ENCODE measurements at places on chromosomes 7 and 10.

DNA sequence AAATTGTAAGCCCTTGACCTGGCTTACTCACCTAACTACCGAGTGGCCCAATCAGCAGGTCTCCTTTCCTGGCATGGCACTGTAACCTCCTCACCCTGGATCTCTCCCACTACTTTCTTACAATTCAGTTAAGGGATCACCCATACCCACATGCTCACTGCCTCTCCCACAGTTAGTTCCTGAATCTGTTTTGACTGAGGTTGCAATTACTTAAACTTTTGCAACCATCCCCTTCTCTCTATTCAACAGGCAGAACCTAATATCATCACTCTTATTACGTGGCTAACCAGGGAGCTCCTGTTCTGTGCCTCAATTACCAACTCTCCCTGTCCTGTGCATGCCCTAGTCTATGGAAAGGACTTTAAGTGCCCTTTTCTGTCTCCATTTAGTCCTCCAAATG, 84.2 kb upstream of the IKZF1 start:
- H3K27ac ChIP-seq, result no peak overlapping the region
- H3K4me1 ChIP-seq, result no peaks in the 10 kb centered on the region
- DNase-seq, result no peak
- H3K36me3 ChIP-seq, result no peaks in the 10 kb centered on the region
- H3K4me3 ChIP-seq, result no peak overlapping the region

DNA sequence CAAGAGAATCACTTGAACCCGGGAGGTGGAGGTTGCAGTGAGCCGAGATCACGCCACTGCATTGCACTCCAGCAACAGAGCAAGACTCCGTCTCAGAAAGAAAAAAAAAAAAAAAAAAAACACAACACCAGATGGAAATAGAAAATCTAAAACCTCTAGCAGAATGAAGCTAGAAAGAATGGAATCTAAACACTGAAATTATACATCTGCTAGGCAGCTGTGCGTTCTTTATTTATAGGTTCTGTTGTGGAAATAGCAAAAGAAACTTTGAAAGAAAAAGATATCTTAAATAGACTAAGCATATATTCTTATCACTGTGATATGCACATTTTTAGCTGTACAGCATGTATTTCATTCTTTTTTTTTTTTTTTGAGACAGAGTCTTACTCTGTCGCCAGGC, 17.1 kb downstream of the BMPR1A start:
- peaks cover 20% of the 10 kb centered on the region for H3K4me1 ChIP-seq
- no peaks in the 10 kb centered on the region for H3K36me3 ChIP-seq
- DNase-seq, result no peak
- no peak overlapping the region for H3K27ac ChIP-seq
- no peak overlapping the region for H3K4me3 ChIP-seq

- H3K27me3 ChIP-seq, result no peaks in the 10 kb centered on the region
- no peaks in the 10 kb centered on the region for H3K4me1 ChIP-seq
- H3K27ac ChIP-seq, result no peak overlapping the region
- no peaks in the 10 kb centered on the region for H3K36me3 ChIP-seq
- no peak overlapping the region for H3K4me3 ChIP-seq
Observed at GRCh38 chr10:128814782-128815181, 652.3 kb upstream of the MGMT start.

GRCh38 chr10:90171014-90171722, 469.8 kb downstream of the KIF20B start:
- H3K27me3 ChIP-seq, result no peaks in the 10 kb centered on the region
- H3K27ac ChIP-seq, result no peak overlapping the region
- H3K36me3 ChIP-seq, result no peaks in the 10 kb centered on the region
- DNase-seq, result no peak
- H3K4me1 ChIP-seq, result no peaks in the 10 kb centered on the region

DNA sequence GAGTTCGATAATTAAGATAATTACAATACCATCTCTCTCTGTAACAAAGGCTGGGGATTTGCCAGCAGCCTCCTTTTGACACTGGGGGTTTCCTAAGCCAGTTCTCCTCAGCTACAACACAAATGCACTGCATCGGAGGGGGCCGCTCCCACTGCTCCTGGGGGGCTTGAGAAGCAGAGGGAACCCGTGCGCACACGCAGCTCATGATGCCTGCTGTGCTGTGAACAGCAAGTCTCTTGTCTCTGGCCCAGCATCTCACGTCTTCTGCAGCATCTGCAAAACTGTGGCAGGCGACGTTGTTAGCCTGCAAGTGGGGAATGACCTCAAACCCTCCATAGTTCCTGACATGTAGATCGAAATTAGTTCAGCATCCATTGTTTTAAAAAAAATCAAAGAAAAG, 5.5 kb downstream of the VIPR2 start:
- H3K27me3 ChIP-seq, result peaks cover 12% of the 10 kb centered on the region
- DNase-seq, result no peak
- H3K4me3 ChIP-seq, result no peak overlapping the region
- H3K27ac ChIP-seq, result no peak overlapping the region

DNA sequence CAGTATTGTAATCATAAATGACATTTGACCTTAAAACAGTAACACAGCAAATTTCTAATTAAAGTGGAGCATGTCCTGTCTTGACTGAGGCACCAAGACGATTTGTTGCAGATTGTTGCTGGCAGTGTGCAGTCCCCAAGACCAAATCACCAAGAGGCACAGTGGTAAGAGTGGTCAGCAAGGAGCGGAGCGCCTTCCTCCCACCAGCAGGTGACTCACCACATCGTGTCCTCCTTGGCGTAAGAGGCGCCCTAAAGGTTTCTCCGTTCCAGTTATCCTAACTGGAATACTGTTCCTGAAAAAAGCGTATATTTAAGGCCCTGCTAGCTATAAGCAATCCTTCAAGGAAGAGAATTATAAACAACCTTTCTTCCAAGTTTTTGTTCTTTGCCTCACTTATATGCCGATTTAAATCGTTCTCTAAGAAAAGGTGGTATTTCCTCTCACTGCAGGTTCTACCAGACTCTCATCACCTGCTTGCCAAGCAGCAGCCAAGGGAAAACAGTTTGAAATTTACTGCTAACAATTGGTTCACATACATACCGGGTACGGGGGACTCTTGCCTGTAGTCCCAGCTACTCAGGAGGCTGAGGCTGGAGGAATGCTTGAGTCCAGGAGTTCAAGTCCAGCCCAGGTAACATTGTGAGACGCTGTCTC, 10.7 kb upstream of the REPIN1 start:
- no peak for DNase-seq
- H3K4me3 ChIP-seq, result no peak overlapping the region
- H3K4me1 ChIP-seq, result no peaks in the 10 kb centered on the region

DNA sequence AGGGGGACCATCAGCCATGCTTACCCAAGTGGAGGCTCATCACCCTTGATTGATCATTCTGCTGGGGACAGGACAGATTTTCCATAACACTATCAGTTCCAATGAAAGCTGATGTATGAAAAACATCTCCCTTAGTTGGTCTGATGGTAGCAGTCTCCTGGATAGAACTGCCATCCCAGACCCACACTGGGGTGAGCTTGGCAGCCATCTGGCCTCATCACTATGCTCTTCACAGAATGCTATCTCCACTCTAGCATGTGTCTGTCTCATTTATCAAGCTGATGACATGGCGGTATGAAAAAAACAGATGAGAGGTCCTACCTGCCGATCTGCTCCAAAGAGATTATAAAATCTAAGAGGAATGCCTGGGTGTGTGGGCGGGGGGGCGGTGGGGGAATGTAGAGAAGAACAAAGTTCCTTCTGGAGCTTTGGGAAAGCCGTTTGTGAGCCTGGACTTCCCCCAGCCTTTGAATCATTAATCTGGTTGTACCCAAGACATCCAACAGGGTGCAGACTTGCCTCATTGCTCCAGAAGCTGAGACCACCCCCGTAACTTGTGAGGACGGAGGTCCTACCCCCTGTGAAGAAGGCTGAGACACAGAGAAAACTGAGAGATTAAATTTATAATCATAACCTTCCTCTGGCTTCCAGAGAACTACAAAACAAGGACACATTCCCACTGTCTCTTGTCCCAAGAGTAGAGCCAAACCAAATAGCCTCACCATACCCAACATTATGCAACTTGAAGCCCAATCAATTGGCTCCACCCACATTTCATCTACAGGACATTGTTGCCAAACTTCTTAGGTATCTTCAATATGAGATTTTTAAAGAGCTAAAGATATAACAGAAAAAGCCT, 340.8 kb downstream of the KCNMA1 start:
- no peak overlapping the region for H3K4me3 ChIP-seq
- H3K27ac ChIP-seq, result no peak overlapping the region
- no peaks in the 10 kb centered on the region for H3K36me3 ChIP-seq
- H3K27me3 ChIP-seq, result no peaks in the 10 kb centered on the region
- H3K4me1 ChIP-seq, result peaks cover 50% of the 10 kb centered on the region

- peaks cover 33% of the 10 kb centered on the region for H3K4me1 ChIP-seq
- 0 out of 2 replicates have a peak overlapping the region, but pooled peaks have one; percentile 20 for H3K27ac ChIP-seq
- DNase-seq, result no peak
- H3K4me3 ChIP-seq, result no peak overlapping the region
- H3K36me3 ChIP-seq, result no peaks in the 10 kb centered on the region
Observed at GRCh38 chr7:124460056-124460450, 305.5 kb downstream of the GPR37 start.

- H3K27ac ChIP-seq, result no peak overlapping the region
- H3K4me1 ChIP-seq, result 0 out of 2 replicates have a peak, but pooled peaks cover 5% of the 10 kb centered on the region
- no peak overlapping the region for H3K4me3 ChIP-seq
- peaks cover 6% of the 10 kb centered on the region for H3K36me3 ChIP-seq
- H3K27me3 ChIP-seq, result no peaks in the 10 kb centered on the region
Observed at GRCh38 chr7:43700059-43700501, 29.2 kb downstream of the COA1 start.

GRCh38 chr10:5411941-5412276, 448 bp upstream of the NET1 start:
- no peak overlapping the region for H3K27ac ChIP-seq
- 0 out of 2 replicates have a peak, but pooled peaks cover 3% of the 10 kb centered on the region for H3K4me1 ChIP-seq
- DNase-seq, result no peak
- H3K27me3 ChIP-seq, result no peaks in the 10 kb centered on the region
- H3K4me3 ChIP-seq, result peak overlapping the region; percentile 89

DNA sequence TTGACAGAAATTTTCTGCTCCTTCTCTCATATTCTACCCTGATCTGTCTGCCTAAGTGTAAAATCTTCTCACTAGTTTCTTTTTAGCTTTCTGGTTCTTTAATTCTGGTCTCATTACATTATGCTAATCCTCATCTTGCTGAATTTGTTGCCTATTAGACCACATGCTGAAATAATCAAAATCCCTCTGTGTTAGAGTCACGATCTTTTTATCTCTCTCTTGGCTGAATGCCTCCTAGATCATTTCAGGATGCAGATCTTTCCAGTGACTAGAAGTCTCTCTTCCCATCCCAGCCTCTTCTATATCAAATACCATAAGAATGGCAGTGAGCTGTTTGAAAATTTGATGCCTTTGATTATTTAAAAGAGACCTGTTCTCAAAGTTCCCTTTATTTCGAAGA, 661.9 kb downstream of the SORCS1 start:
- no peaks in the 10 kb centered on the region for H3K27me3 ChIP-seq
- no peak for DNase-seq
- H3K27ac ChIP-seq, result no peak overlapping the region
- no peaks in the 10 kb centered on the region for H3K4me1 ChIP-seq

GRCh38 chr7:101984133-101984879, 166.9 kb downstream of the CUX1 start:
- no peaks in the 10 kb centered on the region for H3K4me1 ChIP-seq
- no peak for DNase-seq
- H3K27ac ChIP-seq, result no peak overlapping the region
- H3K36me3 ChIP-seq, result 0 out of 2 replicates have a peak, but pooled peaks cover 3% of the 10 kb centered on the region
- no peaks in the 10 kb centered on the region for H3K27me3 ChIP-seq
- H3K4me3 ChIP-seq, result no peak overlapping the region

DNA sequence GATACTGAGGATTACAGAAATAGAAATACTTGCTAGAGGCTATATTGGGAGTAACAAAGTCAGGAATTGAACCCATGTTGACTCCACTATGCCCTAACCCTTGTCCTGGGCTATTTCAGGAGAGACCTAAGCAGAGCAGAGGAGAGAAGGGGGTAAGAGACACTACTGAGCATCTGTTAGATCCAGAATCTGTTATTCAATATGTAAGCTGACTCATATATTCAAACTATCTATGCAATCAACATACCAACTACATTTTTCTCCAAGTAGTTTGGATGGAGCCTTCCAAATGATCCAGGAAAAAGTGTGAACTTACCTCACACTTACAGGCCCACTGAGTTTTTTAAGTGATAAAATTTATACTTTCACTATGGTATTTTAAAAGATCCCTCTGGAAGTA, 216.1 kb downstream of the IMMP2L start:
- no peak for DNase-seq
- no peaks in the 10 kb centered on the region for H3K27me3 ChIP-seq
- H3K27ac ChIP-seq, result no peak overlapping the region
- no peaks in the 10 kb centered on the region for H3K36me3 ChIP-seq

- no peak overlapping the region for H3K4me3 ChIP-seq
- no peak overlapping the region for H3K27ac ChIP-seq
- H3K27me3 ChIP-seq, result no peaks in the 10 kb centered on the region
- H3K4me1 ChIP-seq, result peaks cover 13% of the 10 kb centered on the region
Observed at GRCh38 chr10:106557951-106558733, 606.4 kb downstream of the SORCS1 start.

DNA sequence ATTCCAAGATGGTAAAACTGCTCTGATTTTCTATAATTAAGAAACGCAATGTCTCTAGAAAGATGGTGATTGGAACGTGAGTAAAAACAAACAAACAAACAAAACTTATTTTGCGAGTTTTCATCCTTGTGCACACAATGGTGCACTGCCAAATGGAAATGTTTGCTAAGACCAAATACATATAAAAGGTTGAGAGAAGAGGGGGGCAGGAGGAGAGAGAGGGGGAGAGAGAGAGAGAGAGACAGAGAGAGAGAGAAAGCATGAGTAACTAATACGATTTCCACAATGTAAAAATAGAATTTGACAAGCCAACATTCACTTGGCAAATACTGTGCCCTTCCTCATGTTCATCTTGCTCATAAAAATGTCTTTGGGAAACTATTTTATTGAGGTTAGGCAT, 375.4 kb downstream of the CNTNAP2 start:
- H3K36me3 ChIP-seq, result no peaks in the 10 kb centered on the region
- no peak overlapping the region for H3K4me3 ChIP-seq
- no peaks in the 10 kb centered on the region for H3K4me1 ChIP-seq
- H3K27ac ChIP-seq, result no peak overlapping the region
- no peak for DNase-seq

DNA sequence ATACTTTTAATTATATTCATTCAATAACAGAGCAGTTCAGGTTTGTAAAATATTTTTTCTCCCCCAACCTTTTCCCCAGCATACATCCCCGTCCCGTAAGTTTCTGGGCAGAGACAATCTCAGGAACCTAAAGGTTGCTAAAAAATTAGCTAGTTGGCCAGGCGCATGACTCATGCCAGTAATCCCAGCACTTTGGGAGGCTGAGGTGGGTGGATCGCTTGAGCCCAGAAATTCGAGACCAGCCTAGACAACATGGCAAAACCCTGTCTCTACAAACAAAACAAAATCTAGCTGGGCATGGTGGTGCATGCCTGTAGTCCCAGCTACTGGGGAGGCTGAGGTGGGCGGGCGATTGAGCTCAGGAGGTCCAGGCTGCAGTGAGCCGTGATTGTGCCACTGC, 40.2 kb downstream of the TCF7L2 start:
- no peak overlapping the region for H3K27ac ChIP-seq
- DNase-seq, result no peak
- no peak overlapping the region for H3K4me3 ChIP-seq
- peaks cover 19% of the 10 kb centered on the region for H3K36me3 ChIP-seq
- no peaks in the 10 kb centered on the region for H3K27me3 ChIP-seq
